HCEC 1CT (cell line): ENCODE measurements at places on chromosomes 3 and 15.

DNA sequence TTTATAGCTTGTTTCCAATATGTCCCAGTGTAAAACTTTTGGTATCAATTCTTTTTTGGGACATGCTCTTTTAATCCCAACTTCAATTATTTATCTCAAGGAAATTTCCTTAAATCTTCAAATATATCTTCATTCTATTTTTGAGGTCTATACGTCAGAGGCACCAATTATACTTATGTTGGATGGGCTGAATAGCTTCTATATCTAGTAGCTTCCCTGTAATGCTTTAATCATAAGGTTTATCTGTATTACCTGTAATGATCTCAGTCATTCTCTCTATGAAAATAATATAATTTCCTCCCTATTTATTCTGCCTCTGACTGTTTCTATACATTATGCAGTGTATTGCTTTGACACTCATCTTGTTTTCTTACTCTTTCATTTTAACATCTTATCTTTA, 29.9 kb upstream of the MCCC1 start:
- no peak for DNase-seq

DNA sequence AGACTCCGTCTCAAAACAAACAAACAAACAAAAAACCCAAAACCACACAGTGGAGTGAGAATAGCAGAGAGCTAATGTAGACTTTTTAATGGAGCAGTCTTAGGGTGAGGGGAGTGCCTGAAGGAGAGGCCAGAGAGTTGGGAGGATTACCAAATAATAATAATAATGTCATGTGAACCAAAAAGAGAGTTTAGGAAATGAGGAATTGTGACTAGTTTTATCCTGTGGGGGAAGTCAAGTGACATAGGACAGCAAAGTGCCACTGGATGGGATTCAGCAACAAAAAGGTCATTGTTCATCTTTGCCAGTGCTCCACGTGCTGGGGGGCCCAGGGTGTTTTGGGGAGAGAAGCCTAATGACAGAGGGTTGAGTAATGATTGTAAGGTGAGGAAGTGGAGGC, 12.9 kb downstream of the GPR87 start:
- DNase-seq: no peak

DNA sequence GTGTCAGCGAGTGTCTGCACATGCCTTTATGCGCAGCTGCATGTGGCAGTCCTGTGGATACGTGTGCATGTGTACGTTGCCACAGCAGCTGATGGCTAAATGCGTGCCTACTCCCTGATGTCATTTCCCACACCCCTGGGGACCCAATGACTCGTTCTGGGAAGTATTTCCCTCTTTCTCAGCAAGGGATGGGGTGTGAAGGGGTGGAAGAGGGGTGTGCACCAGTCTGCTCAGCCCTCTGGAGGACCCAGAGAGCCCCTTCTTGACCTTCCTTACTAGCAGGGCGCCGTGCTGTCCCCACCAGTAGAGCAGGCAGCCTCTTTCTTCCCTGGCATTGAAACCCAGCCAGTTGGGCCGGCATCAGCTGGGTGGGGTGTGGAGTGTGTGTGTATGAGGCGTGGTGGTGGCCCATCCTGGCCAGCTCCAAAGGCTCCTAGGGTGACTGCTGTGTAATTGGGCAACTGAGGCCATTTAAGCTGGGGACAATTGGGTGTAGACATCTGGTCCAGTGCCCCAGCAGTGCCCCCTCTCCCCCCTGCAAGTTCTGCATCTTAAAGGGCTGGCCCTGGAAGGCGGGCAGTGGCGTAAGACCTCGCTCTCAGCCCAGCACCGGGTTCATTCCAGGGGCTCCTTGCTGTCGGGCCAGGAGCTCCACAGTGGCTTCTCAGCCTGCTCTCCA, 19.2 kb downstream of the SNX33 start:
- peak; percentile 99 for DNase-seq

DNA sequence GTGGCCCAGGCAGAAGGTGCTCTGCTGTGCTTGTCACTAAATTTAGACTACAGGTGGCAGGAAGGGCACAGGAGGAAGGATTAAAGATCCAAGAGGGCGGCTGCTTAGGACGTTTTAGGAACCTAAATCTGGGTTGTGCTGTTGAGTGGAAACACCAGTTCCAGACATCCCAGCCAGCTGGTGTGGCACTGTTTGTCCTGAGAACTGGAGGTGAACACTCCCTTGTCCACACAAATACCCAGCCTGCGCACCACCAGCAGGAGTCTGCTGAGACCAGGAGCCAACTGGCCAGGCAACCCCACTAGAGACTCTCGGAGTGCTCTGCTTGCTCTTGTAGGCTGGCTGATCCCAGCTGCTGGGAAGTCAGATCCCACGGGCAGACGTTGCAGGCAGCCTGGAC, 30.3 kb upstream of the UACA start:
- no peak for DNase-seq

- no peak for DNase-seq
Measured at GRCh38 chr3:159186581-159186980, 384.7 kb downstream of the MFSD1 start.

DNA sequence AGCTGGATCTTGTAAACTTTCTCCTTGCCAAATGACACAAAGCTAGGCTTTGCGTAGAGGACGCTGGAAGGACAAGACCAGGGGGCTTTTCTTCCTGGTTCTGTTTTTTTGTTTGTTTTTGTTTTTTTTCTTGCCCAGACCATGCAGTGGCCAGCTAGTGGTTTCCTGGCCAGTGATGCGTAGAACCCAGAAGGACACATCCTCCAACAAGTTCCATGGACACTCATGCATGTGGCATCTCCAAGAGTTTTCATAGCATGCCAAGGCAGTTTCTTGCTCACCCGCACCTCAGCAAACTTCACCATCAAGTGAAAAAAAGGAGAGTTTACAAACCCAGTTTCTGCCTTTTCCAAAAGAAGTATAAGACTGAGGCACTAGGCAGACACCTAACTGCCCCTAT, 46.1 kb upstream of the TMCO5A start:
- DNase-seq: no peak

GRCh38 chr3:116399701-116400226, 45.5 kb downstream of the LSAMP start:
- no peak for DNase-seq

DNA sequence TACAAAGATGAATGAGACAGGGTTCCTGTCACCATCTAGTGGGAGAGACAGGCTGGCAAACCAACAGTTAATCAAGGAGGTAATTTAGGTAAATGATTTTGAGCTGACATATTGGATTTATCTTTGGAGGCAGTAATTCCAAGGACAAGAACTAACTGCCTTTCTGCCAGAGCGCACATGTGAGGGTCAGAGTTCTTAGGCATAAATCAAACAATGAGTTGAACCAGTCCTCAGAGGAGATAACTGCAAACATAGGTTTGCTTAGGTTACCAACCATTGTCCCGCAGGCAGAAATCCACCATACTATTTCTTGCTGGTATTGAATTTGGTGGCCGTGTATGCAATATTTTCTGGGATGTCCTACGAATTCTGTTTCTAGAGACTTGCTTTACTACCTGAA, 14.2 kb upstream of the PPP1R2 start:
- no peak for DNase-seq

GRCh38 chr3:56135941-56136340, 332.3 kb downstream of the ERC2 start:
- DNase-seq: no peak

GRCh38 chr3:141011997-141012262, 39.2 kb upstream of the SPSB4 start:
- DNase-seq: no peak

DNA sequence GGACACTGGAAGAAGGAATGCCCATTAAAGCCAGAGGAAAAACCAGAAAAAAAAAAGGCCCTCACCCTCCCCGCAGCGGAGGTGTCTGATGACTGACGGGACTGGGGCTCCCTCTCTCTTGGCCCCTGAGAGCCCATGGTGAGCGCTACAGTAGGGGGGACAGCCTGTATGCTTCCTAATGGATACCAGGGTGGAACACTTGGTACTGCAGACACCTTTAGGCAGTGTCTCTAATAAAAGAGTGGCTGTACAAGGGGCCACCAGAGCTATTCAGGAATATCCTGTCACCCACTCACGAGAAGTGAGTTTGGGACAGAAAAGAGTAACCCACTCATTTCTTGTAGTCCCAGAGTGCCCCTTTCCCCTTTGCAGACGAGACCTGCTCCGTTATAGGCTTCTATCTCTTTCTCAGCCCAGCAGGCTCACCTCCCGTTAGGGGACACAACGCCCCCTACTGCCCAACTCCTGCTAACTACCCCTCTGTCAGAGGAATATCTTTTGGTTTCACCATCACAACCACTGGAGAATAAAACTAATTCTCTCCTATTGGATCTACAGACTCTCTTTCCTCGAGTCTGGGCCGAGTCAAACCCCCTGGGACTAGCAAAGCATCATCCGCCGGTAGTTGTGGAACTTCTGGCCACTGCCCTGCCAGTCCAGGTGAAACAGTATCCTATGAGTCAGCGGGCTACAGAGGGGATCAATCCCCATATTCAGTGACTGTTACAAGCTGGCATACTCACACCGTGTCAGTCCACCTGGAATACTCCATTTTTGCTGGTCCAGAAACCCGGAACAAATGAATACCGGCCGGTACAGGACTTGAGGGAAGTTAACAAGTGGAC, 40.8 kb downstream of the ZBTB11 start:
- DNase-seq: peak; percentile 15

GRCh38 chr3:188553569-188553968, 399.6 kb downstream of the LPP start:
- DNase-seq: no peak

DNA sequence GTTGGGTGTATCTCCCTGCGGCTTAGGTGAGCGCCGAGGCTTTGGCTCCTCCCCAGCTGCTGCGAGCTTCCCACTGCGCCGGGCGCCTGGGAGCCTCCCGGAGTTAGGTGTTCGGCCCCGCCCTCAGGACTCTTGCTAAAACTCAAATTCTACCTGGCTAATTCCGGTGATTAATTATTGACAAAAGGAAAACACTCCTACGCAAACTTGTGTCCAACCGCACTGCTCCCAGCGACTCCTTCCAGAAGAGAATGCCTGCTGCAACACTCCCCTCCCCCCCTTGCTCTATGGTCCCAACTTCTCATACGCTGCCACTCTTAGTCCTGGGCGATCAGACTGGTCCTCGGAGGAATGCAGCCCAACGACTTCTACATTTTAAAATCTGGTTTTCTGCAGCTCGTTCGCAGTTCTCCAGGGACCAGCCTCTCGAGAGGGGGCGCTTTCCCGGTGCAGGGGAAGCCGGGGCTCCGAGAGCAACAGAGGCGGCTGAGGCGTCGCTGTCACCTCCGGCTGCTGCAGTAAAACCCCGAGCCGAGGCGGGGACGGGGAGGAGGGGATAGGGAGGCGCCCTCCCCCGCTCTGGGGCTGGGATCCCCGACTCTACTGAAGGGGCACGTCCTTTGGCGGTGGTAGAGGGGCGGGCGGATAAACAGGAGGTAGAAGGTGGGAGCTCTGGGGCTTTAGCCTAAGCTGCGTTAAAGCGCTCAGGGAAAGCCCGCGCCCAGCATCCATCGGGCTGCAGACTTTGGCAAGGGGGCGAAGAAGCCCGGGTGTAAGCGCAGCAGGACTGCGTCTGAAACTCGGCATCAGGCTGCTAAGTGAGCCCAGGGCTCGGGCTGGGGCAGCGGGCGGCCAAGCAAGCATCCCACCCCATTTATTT, at the start of gene SPTSSB:
SPTSSB (minus strand) TSS at position 77 of the 880 bp plus-strand sequence. CDS start 25,194 bp downstream, outside the sequence.
- DNase-seq: no peak

DNA sequence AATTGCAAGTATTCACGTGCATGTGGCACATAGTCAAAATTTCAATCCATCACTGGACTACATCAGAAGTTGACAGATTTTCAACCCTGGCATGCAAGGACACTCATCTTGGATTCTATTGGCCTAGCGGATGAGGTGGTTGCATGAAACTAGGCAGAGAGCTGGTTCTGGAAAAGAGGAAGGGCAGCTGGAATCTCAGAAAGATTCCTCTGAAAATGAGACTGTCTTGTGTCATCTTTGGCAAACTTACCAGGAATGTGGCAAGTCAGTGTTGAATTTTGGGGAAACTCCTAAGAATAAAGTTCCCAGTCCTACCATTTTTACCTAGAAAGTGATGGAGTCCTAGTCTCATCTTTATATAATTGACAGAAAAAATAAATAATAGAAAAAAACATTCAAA, 384.3 kb upstream of the NR2F2 start:
- DNase-seq: no peak

GRCh38 chr3:113079218-113079961, 88.6 kb downstream of the GTPBP8 start:
- no peak for DNase-seq

GRCh38 chr3:39095778-39096177, 11.6 kb downstream of the GORASP1 start:
- DNase-seq: no peak

GRCh38 chr15:42315521-42315920, 42.3 kb upstream of the TMEM87A start:
- peak; percentile 1 for DNase-seq

DNA sequence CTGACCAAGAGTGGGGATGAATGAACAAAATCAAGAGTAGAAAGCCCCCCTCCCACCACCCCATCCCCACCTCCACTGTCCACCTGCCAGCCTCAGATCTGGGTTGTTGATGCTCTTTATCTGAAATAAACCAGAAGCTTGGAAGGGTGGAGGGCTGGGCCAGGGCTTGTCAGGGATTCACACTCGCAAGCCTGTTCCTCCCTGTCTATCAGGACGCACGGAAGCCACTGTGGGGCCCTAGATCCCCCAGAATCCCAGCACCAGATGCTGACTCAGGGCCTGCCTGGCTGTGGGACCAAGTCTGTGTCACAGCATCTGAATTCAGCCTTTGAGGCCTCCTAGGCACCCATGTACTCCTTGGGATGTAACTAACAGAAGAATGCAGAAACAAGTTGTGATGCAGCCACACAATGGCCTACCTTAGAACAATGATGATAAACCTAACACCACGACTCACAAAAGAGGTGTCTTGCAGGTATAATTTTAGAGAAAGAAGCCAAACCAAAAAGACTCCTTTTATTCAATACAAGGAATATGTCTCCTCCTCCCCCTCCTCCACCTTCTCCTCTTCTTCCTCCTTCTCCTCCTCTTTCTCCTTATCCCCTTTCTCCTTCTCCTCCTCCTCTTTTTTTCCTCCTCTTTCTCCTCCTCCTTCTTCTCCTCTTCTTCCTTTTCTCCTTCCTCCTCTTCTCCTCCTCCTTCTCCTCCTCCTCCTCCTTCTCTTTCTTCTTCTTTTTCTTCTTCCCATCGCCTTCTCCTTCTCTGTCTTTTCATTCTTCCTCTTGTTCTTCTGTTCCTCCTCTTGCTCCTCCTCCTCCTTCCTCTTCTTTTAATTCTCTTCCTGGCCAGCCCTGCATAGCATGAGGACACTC, 234.7 kb downstream of the PLCL2 start:
- no peak for DNase-seq

GRCh38 chr15:58074452-58074851, 8.9 kb upstream of the ALDH1A2 start:
- DNase-seq: no peak

DNA sequence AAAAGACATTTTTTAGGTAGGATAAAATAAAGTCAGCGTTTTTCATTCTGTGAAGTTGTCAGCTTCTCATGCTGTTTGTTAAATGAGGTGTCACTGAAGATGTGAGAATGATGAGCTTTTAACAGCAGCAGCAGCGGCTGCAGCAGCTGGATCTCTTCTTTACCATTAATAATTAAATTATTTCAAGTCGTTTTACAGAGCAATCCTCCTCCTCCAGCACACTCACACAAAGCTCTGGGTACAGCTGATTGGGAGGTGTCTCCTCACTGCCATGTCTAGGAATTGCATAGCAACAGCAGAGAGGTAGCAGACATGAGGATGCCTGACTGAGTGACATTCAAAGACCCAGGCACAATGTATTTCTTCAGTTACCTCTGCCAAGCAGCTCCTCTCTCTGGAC, 46.7 kb upstream of the PLAAT1 start:
- no peak for DNase-seq
